Renal pelvis (tissue), 12 donors: ENCODE measurements at places on chromosomes 4 and X. TPM values are rescaled to one million over a fixed set of nuclear protein-coding genes. Genes with fewer than 3 reads are reported as not detected.
A peak's percentile ranks its signal among the peaks of the same experiment; 100 is the strongest.

GRCh38 chr4:62194342-62194741 is 994.2 kb downstream of the ADGRL3 start:
- no peak for DNase-seq

RAB33A gene
- 0.36 TPM for polyA plus RNA-seq

- no peak for DNase-seq
These were observed 285.0 kb upstream of the BOD1L1 start for GRCh38 chr4:13912436-13912925.

- DNase-seq, result no peak
These were observed 388.7 kb downstream of the FAT4 start for GRCh38 chr4:125703443-125703842.

- peak; percentile 55 for DNase-seq
These were observed 205.9 kb upstream of the GALNT7 start for GRCh38 chr4:172962564-172963353.

DNA sequence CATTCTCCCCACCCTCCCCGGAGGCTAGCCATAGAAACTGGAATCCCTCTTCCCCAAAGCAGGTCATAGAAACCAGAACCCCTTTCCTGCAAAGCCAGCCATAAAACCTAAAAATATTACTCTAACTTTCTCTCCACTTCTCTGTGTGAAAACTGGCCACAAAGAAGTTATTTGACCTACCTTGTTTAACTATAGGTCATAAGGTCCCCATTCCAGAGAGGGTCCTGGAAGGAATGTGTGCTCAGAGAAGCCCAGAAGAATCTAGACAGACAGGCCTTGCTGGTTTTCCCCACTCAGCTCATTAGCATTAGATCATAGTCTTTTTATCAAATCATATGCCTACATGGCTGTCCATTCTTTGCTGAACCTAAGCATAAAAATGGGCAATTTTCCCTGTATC is 52.8 kb upstream of the TEX13A start:
- no peak for DNase-seq

DUX4 gene
- 0.70 TPM for polyA plus RNA-seq

GRCh38 chr4:65367306-65367705 is 303.0 kb downstream of the EPHA5 start:
- no peak for DNase-seq

GRCh38 chr4:81366779-81367178 is 104.9 kb downstream of the RASGEF1B start:
- DNase-seq, result no peak

ZNF732 gene
- 3.8 TPM for polyA plus RNA-seq
